ENCODE measurements at places on chromosomes 3 and 15.

DNA sequence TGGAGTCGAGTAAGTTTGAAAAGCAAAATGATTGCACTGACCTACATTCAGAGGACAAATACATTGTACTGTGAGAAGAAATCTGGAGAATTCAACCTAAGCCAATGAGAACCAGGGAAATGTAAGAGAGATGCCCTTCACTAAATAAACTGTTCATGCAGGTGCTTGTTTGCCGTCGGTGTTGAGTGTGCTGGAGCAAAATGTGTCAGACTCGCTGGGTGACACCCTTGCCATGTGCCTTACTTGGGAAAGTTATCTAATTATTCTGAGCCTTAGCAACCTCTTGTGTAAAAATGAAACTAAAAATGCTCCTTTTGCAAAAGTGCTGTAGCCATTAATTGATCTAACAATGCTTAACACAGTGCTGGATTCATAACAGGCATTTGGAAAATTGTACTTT is 140.4 kb downstream of the GABRB3 start:
- DNase-seq = no peak

DNA sequence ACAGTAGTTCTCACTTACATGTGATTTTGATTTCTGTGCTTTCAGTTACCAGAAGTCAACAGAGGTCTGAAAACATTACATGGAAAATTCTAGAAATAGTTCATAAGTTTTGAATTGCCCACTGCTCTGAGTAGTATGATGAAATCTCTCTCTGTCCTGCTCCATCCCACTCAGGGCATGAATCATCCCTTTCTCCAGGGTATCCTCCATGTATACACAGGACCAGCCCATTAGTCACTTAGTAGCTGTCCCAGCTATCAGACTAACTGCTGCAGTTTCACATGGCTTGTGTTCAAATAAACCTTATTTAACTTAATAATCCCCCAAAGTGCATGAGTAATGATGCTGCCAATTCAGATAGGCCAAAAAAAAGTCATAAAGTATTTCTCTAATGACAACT is 38.6 kb downstream of the EPHA3 start:
- DNase-seq = no peak

DNA sequence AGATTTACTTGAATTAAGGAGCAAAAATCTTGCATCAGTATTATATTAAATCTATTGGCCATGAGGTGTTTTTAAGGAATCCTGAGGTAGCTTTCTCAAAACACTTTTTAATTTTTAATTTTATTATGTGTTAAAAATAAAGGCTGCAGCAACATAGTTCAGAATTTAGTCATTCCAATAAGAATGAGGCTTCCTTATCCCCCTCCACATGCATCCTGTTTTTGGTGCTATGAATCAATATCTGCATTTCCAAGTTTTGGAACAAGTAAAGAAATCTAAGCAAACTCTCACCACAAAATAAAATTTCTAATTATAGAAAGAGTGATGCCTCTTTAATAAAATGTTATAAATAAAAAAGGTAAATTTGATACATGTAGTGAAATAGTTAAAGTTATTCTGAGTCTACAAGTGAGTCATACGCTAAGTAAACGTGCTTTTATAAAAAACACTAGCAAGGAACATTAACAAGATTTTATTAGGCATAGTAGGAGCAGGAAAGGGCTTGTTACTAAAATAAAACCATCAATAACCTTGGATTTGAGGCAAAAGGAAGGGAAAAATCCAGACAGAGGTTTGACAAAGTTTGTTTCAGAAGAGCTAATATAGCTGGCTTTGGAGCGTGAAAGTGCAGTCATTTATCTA is 1218.0 kb downstream of the NSUN3 start:
- no peak for DNase-seq

- no peak for DNase-seq
Measured at GRCh38 chr3:53880396-53881345, 1.3 kb downstream of the ACTR8 start.

DNA sequence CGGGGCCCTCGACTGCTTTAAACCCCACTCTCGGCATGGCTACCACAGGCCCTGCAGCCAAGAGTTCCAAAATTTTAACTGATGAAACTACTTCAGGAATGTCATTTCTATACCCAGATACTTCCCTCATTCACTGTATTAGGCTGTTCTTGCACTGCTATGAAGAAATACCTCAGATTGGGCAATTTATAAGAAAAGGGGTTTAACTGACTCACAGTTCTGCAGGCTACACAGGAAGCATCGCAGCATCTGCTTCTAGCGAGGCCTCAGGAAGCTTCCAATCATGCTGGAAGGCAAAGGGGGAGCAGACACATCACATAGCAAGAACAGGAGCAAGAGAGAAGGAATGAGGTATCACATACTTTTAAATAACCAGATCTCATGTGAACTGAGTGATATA is 21.6 kb upstream of the ALCAM start:
- no peak for DNase-seq

DNA sequence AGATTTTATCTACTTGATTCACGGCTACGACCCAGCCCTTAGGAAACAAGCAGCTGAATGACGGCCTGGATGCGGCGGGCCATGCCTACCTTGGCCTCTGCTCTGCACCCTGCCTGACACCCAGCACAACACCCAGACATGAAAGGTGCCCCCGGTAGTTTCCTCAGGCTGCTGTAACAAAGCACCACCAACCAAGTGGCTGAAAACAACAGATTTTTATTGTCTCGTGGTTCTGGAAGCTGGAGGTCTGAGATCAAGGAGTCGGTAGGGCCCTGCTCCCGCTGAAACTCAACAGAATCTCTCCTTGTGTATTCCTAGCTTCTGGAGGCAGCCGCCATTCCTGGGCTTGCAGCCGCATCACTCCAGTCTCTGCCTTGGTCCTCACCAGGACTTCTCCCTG is 111.7 kb downstream of the ADCY5 start:
- no peak for DNase-seq

- DNase-seq = no peak
Measured at GRCh38 chr3:190305406-190305805, 16.8 kb downstream of the CLDN1 start.

DNA sequence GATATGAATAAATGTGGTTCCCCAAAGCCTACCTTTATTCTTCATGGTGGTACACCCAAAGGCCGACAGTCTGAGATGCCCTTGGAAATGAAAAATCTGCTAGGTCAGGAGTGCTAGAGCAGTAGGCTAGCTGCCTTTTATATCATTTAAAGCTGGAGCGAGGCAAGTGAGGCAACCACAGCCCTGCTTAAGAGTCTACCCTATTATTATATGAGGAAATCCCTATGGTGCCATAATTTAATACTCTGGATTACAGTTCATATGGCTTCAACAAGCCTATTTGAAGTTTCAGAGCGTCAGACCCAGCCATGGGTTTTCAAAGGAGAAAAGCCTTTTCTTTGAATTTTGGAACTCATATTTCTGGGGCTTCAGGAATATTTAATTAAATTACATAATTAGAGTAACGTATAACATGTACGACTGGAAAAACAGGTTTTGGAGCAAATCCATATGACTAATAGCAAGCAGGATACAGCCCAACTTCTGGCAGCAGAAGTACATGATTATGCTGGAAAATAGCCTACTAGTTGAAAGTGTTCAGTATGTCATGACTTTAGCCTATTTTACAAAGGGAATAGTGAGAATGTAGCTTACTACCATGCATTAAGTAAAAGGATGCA is 18.0 kb upstream of the SLTM start:
- no peak for DNase-seq

DNA sequence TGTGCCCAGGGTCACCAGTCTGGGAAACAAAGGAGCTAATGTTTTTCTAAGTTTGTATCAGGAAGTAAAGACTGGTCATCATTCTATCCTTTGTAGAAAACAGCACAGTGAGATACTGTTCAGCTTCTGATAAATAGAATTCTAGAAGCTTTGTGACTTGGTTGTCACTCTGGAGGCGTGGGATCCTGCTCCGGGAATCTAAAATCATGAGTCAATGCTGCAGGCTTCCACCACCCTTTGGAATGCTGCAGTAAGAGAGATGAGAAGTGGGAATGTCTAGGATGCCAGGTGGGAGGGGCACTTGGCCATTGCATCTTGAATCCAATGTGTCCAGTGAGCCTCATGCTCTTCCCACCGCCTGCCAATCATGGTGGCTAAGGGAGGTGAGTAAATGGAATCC is 40.9 kb downstream of the SAMMSON start:
- no peak for DNase-seq

- DNase-seq = no peak
Measured at GRCh38 chr3:167575000-167575600, 78.6 kb downstream of the WDR49 start.

- DNase-seq = peak; percentile 75
Measured at GRCh38 chr3:150925751-150926201, 20.5 kb upstream of the MINDY4B start.

- no peak for DNase-seq
Measured at GRCh38 chr3:27160146-27160545, 209.0 kb downstream of the NEK10 start.

- no peak for DNase-seq
Measured at GRCh38 chr3:162699291-162699690, 1202.7 kb downstream of the OTOL1 start.

DNA sequence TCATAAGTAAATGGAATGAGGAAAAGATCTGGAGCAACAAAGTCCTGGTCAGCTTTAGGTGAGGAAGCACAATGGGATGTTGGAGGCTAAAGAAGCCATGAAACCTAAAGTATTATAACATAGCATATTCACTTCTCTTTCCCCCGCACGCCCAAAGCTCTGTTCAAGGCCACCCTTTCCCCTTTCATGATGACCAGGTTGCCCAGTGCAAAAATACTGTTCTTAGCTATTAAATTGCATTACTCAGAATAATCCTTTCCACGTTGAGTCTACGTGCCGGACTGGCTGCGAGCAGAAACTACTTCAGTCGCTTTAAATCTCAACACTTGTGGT is 589 bp upstream of the MAPKBP1 start:
- no peak for DNase-seq

DNA sequence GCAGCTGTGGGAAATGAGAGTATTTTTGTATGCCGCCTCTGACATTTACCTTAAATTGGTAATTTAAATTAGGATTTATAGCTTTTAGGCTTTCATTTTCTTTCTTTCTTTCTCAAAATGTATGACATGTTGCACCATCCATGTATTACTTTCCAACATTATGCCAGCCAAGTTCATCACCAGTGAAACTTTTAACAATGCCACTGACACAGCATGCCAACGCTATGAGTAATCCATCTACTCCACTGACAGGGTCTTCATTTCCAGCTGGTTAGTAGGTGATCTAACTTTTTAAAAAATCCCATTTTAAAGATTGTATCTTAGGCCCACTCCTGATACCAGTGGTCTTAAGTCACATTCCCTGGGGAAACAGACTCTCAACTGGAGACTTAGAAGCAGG is 21.8 kb upstream of the CLDN16 start:
- DNase-seq = no peak

DNA sequence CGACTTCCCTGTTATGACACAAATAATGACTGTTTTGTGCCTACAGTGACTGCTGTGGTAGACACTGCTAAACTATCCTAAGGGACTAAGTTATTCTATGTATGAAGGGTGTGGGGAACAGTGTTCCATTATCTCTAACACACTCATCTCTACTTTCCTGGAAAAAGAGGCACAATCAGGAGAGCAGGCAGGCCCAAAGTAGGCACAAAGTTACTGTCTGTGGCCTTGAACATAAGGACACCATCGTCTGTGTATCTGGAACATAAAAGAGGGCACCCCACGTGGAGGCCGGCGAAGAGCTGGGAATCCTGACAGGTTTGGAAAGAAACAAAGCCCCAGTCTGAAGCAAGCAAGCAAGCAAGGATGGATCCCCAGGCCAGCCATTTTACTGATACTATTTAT is 1.5 kb downstream of the ABCC5 start:
- DNase-seq = no peak

GRCh38 chr15:65042776-65043327 is 2.3 kb upstream of the SLC51B start:
- no peak for DNase-seq

DNA sequence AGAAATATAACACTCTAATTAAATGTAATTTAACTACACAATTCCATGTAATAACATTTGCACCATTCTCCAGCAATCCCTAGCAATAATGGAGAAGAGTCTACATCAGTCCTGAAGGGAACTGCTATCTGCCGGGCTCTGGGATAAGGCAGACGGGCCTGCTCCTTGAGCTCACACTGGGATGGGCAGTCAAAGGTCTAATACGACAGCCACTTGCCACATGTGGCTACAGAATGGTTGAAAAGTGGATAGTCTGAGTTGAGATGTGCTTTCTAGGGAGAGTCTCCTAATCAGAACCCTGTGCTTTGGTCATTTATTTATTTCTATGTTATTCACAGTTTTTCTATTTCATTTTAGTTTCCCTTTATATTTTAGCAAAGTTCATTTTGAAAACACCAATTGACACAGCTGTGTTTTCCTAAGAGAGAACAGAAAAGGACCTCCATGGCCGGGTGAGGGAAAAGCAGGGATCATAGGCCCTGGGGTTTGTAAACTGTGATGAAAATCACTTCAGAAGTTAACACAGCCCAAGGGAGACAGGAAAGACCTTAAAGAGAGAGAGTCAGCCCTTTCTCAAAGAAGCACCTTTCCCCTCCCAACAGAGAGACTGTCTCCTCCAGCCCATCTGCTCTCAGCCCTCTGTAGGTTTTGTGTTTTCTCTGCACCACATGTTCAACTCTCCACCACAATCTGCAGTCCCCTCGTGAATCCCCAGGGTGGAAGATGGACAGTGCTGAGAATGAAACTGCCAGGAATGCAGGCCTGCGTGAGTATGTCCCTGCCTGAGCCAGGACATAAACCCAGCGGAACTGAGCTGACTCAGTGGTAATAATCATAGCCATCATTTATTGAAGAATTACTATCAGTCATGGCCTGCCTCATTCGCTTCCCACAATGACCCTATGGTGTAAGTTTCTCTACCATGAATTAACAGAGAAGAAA is 11.6 kb downstream of the FSIP1 start:
- DNase-seq = peak; percentile 35

DNA sequence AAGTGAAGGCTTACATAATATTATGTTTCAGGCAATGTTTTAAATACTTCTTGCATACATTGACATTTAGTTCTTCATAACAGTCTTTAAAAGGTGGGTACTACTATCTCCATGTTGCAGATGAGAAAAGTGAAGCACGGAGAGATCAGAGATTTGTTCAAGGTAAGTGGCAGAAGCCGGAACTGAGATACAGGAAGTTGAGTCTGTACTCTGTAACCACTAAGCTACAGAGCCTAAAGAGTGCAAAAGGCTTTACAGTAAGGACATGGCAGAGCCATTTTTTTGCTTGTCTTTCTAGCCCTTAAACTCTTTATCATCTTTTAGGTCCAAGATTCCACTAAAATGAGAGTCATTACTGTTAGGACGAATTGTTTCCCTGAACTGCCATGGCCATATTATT is 186.5 kb upstream of the PEX5L start:
- peak; percentile 50 for DNase-seq

DNA sequence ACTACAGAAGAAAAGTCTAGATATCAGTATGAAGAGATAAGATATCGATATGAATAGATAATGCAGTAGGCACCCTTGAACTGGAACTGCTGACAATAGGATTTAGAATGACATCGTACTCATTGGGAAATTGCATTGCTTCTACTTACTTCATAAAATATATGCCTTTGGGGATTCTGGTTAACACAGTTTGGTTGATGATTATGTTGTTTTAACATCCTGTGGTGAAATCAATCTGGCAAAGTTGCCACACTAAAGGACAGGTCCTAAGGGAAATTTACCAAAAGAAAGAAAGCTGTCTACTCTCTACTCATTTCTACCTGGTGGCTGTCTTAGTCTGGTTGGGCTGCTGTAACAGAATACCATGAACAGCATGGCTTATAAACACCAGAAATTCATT is 417.4 kb upstream of the DPH6 start:
- no peak for DNase-seq
